ENCODE measurements at places on chromosomes 1 and 21.

- no peak for DNase-seq
Measured at GRCh38 chr1:244861683-244862082, 2.7 kb downstream of the HNRNPU start.

GRCh38 chr1:201487742-201488141, 18.8 kb upstream of the PHLDA3 start:
- no peak for DNase-seq

GRCh38 chr1:27356619-27357280, 10.0 kb downstream of the MAP3K6 start:
- no peak for DNase-seq

DNA sequence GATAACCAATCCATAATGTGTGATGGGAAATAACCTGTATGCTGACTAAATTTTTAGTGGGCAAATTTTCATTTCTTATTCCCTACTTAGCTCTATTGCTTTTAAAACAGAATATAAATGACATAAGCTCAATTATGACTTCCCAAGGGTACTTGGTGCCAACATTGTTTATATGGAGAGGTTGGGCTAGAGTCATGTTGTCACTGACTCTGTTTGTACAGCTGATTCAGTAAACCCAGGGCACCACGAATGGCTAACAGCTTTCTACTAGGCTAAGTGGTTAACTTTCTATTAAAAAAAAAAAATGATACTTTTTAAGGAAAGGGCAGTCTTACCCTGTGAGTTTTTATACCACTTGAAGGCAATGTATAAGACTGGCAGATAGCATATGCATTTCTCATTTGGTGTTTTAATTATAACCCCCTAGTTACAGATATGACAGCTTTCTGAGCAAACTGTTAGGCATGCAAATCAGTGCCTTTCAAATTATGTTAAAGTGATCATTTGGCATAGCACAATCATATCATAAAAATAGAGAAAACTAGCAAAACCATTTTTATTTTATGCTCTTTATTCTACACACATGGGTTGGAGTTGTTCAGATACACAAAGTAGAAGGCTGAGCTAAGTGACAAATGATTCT, 147.1 kb downstream of the DNM3 start:
- no peak for DNase-seq

GRCh38 chr1:68798071-68798470, 301.2 kb upstream of the DEPDC1 start:
- DNase-seq: no peak

DNA sequence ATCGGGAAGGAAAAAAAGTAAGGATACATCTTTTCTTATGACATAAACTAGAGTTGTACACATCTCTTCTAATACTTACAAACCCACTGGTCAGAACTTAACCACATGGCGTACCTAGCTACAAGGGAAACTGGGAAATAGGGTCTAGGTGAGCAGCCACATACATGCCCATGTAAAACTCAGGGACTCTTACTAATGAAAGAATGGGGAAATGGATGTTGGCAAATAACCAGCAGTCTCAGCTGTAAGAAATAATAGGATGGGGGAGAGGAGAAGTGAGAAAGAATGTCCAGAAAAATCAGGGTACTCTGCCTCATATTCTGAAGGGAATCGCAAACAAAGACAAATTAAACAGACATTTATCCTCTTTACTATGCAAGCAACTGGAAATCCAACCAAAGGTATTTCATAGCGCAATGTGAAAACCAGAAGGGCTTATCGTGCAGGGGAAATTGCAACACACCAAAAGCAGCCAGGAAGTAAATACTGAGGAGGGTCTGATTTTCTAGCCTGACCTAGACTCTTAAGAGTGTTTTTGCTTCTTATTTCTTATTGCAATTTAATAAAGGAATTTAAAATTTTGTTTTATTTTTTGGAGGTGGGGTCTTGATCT, 17.5 kb downstream of the GTF2B start:
- no peak for DNase-seq

- no peak for DNase-seq
Measured at GRCh38 chr1:228876187-228876586, 140.9 kb downstream of the RHOU start.

GRCh38 chr1:42743317-42744147, 3.5 kb upstream of the CLDN19 start:
- no peak for DNase-seq

DNA sequence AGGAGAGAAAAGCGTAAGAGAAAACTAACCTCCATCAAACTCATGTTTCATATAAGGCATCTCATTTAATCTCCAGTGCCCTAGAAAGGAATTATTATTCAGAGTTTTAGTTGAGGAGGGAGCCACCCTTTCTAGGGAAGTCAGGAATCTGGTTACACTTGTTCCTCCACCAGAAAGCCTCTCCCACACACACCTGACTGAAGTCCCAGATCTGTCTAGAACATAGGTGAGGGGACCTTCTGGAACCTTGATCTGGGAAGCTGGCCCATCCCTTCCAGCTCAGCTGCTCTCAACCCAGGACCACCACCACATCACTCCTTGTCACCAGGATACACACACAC, 1.9 kb upstream of the DENND2D start:
- DNase-seq: no peak

DNA sequence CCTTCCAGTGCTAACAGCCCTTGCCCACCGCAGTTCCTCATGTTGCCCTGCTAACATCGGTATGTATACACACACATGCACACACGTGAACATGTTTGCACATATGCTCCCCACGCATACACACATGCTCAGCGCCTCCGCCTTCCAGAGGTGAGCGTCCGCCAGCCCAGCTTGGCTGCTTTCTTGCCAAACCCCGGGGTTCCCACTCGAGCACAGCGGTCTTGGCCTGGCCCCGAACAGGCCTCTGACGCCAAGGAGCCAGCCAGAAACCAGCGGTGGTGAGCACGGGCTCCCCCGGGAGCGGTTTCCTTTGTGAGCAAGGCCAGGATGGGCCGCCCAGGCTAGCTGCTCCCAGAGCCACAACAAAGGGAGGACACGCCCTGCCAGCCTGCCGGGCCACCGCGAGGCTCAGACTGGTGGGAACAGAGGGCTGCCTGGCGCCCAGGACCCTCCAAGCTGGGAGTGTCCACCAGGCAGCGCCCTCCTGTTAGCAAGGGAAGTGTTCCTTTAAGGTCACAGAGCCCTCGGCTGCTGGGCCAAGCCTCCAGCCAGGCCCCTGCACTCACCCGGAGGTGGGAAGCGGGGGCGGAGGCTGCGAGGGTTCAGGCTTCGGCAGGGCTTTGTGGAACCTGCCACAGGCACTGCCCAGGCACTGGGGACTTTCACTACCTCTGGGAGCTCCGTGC, 65.4 kb downstream of the ALPL start:
- DNase-seq: no peak

DNA sequence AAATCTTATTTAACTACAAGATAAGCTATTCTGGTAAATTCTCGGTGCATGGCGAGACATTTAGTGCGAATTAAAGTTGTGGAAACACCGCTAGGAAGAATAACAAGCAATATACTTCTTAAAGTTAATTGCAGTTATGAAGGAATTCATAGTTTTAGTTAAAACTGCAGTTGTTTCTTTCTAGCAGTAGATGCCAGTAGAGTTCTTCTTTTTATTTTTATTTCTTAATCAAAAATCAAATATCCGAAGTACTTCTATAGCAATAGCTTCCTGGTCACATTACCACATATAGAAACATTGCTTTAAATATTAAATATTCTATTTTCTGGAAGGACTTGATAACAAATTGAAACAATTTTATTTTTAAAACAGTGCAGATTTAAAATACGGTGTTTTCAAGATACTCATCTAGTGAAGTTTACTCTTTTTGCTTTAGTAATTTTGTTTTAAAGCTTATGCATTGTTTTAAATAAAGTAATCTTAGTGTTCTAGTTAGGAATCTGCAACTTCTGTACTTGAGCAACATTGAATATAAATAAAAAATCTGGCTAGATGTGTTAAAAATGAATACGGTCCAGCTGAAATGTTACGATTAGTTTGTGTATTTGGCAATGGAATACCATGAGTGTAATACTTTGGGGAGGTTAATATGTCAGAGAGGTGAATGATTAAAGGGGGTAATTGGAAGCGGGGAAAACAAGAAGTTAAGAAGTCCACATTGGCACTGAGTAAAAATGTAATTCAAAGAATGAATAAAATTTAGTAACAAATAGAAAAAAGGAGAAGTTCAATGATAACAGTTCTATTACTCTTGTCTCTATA, 2.7 kb upstream of the PRKACB start:
- DNase-seq: peak; percentile 47

DNA sequence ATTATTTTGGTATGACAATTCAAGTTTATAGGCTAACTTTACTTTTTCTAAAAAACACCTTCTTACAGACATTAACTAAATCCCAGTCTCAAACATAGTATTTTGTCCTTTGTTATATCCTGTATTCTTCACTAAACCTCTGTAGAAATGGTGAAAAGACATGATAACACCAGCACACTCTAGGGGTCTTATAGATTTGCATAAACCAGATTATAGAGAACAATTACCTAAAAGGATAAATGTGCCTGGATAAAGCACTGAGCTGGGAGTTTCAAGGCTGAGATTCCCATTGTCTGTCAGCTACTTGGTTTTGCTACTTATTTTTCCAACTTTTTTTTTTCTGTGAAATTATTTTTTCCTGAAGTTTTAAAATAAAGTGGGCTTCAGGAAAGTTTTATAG, 1288.6 kb upstream of the TMPRSS15 start:
- DNase-seq: no peak

GRCh38 chr1:230270559-230271281, 155.4 kb downstream of the PGBD5 start:
- no peak for DNase-seq

DNA sequence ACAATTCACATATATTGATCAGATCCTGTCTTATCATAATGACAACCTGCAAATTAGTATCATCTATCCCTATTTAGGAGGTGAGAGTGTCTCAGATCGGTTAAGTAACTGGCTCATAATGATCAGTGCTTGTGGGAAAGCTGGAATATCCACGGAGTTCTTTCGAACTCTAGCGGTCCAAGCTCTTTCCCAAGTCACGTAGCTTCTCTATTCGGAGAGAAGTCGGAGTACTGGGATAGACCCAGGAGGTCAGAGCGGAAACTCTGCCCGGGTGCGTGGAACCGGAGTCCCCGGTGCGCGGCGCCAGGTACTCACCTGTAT, 339 bp downstream of the PTGS2 start:
- no peak for DNase-seq

- DNase-seq: no peak
Measured at GRCh38 chr1:28466226-28466778, 39.5 kb upstream of the RCC1 start.

DNA sequence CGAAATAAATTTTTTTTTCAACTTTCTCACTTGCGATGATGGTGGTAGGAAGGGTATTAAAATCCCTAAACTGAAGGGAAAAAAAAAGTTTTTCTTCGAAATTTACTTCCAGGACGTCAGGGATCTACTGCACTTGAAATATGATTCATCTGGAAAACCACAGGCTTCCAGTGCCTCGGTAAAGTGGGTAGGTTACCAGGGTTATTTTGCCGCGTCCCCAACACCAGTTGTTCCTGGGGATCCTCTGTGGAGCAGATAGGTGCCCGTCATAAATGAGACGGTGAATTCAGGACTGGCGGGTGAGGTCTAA, 773 bp downstream of the RABIF start:
- DNase-seq: no peak

DNA sequence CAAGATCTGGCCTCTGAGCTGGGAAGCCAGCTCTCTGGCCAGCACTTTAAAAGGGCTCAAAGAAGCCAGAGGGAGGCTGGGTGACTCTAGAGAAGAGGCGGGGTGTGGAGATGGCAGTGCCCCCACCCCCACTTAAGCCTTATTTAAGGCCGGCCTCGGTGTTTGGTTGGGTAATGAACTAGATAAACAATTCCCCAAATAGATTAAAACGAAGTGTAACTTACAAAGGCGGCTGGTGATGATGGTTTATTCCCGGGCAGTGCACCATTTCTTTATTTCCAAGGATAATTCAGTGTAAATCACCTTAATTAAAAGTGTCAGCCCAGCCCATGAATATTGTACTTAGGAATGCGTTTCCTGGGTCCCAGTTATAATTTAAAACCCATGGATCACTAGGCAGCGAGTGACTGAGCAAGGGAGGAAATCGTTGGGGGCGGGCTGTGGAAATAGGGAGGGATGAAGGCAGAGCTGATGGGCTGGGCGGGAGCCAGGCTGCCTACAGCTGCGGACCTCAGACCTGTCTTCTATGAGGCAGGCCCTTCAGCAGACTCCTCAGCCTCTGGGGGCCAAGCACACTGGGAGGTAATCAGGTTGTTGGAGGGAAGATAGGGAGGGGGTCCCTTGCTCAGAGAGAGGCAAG, 54.9 kb downstream of the TMEM53 start:
- no peak for DNase-seq

GRCh38 chr1:44911026-44911425, 68.0 kb upstream of the PTCH2 start:
- DNase-seq: no peak

DNA sequence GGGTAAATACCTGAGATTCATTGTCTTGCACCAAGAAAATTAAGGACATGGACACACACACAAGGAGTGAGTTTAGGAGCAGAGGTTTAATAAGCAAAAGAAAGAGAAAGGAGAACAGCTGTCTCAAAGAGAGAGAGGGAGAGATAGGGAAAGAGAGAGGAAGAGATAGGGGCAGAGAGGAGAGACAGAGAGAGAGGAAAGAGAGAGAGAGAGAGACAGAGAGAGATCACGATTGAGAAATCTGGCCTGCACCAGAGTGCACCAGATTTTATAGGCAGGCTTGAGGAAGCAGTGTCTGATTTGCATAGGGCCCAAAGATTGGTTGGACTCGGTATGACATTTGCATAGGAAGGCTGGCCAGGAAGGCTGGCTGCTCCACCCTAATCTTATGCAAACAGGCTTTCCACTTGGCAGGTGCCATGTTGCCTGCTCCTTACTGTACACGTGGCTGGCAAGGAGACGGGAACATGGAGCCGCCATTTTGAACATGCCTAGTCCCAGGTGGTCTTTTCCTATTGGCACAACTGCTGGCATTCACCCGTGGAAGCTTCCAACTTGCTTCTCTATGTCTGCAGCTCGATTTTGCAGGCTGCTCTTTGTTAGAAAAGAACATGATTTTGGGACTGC, 419.9 kb downstream of the ZP4 start:
- no peak for DNase-seq

DNA sequence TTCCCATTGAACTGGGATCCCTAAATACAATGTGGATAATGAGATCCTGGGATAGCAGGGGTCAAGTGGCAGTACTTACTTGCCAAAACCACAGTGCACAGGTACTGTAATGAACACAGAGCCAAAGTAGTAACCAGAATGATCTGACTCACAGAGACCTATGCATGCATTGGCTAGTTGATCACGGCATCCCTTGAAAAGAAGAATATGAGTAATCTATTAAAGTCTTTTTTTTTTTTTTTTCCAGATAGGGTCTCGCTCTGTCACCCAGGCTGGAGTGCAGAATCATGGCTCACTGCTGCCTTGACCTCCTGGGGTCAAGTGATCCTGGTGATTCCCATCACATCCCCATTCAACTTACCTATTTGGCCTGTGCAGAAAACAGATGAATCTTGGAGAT, 29.4 kb upstream of the EIF4G3 start:
- no peak for DNase-seq

GRCh38 chr1:201144701-201145100, 9.6 kb downstream of the TMEM9 start:
- DNase-seq: no peak

DNA sequence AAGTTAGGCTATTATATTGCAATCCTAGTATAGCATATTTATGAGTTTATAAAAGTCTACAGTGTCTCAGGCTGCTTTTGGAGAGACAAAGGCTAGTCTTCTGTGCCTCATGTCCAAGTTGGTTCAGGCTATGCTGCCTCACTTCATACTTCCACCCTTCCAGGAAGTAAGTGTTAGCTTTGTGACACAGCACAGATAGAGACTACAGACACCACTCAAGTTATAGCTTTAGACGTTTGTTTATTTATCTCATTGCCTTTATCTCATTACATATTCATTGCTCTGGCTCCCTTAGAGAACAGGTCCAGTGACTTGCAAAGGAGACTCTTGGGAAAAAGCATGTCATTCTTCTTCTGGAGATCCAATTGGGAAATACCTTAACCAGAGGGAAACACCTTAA, 22.6 kb upstream of the GBP4 start:
- DNase-seq: no peak

Measured in bone marrow (tissue), 2 donors.